ENCODE measurements at places on chromosomes 5 and 9.

DNA sequence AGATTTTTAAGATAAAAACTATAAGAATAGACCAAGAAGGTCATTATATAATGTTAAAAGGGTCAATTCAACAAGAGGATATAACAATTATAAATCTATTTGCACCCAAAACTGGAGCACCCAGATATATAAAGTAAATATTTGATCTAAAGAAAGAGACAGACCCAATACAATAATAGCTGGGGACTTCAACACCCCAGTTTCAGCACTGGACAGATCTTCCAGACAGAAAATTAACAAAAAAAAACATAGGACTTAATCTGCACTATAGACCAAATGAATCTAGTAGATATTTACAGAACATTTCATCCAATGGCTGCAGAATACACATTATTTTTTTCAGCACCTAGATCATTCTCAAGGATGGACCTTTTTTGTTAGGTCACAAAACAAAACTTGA, 331.9 kb downstream of the SPOCK1 start:
- DNase-seq: no peak

GRCh38 chr9:136543830-136544547, 1.9 kb downstream of the NOTCH1 start:
- DNase-seq: no peak

DNA sequence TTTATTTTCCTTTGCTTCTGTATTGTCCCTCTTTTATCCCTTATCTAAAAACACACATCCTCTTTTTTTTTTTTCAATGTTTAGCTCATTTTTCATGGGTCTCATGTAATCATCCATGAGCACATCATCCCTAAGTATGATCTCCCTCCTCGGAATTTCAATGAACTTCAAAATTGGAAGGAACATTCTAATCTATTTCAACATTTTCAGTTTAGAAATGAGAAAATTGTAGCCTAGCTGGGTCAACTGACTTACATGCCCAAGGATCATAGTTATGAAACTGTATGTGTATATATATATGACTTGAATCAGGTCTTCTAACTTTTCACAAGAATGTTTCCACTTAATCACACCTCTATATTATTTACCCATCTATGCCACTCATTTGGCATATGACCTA, 77.7 kb downstream of the TUSC1 start:
- DNase-seq: no peak

DNA sequence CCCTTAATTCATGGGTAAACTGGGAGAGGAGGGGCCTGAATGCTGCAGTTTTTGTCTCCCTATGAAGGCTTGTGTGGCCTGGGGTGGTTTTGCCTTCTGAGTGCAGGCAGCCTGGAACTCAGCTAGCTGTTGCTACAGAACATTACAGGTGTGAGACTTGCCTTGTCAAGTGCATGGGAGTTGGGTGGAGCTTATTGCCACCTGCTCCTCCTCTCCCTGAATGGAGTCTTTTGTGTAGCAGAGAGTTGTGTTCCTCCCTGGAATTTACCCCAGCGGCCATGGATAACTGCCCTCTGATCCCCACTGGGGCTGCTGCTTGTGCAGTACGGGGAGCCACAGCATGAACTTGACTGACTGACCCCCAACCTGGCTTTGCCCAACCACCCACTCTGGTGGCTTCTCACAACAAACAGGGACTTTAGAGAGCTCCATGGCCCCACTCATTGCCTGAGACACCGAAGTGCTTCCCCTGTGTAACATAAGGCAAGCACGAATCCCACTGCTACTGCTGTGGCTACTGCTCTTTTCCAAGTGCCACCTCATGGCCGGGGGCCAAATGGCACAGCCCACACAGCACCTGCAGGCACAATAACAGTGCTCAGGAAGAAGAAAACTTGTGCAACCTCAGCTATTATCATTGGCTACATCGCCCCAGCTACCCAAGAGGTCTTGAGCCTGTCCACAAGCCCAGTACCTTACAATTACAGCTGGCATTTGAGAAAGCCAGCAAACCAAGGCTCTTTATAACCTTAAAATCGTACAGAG, 942.9 kb downstream of the CDH18 start:
- DNase-seq: no peak

- DNase-seq: no peak
These were observed 40.1 kb downstream of the GGTA1 start for GRCh38 chr9:121459513-121459912.

DNA sequence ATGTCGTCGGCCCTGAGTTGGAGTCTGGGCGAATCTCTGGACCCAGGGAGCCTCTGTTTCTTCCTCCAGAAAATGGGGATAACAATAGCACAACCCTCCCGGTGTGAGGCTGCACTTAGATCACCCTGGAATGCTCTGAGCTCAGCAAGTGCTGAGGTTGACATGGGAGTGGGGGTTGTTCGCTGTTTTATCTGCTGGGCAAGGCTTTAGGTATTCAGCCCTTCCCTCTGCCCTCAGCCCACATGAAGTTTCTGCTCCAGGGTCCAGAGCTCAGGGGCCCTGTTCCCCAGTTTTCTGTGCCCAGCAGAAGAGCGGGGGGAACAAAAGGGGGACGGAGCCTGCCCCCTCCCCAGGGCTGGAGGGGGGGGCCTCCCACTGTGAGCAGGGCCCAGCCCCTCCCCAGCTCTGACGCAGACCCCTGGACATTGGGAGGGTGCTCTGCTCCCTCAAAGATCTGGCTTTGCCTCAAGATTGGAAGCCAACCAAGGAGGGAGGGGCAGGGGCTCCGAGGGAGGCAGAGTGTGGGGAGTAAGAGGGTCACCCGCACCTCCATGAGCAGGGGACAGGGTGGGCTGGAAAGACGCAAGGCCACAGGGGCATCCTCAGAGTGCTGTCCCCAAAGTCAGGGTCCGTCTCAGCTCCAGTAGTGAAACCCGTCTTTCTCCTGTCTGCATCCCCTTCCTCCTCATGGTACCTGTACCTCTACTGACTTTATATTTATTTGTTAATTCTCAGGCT, 215.6 kb downstream of the C9orf50 start:
- no peak for DNase-seq

DNA sequence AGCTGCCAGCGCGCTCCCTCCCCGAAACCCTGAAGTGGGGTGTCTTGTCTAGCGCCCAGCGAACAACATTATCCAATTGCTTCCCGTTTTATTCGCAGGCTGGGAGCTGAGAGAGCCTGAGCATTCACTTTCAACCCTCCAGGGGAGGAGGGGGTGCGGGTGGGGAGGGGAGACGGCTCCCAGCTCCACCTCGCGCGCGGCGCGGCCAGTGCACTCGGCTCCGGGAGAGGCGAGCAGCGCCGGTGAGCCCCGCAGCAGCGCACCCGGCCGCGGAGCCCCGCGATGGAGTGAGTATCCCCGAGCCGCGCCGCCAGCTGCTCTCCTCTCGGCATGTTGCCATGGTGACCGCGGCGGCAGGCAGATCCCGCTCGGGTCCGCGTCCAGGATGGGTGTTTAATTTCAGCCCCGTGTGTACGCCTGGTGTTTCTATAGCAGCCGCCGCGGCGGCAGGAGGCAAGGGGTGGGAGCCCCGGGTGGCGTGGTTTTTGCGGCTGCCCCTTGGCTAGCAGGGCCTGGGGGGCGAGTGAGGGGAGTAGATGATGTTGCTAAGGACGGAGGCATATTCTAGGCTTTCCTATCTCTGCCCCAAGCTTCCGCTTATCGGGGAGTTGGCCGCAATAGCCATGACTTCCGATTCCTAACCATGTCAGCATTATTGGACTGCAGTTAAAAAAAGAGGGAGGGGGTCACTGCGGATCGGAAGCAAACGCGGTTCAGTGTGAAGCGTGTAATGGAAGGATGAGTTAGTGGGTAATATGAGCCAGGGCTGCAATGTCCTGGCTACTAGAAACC, 139.2 kb upstream of the PALM2AKAP2 start:
- DNase-seq: no peak

DNA sequence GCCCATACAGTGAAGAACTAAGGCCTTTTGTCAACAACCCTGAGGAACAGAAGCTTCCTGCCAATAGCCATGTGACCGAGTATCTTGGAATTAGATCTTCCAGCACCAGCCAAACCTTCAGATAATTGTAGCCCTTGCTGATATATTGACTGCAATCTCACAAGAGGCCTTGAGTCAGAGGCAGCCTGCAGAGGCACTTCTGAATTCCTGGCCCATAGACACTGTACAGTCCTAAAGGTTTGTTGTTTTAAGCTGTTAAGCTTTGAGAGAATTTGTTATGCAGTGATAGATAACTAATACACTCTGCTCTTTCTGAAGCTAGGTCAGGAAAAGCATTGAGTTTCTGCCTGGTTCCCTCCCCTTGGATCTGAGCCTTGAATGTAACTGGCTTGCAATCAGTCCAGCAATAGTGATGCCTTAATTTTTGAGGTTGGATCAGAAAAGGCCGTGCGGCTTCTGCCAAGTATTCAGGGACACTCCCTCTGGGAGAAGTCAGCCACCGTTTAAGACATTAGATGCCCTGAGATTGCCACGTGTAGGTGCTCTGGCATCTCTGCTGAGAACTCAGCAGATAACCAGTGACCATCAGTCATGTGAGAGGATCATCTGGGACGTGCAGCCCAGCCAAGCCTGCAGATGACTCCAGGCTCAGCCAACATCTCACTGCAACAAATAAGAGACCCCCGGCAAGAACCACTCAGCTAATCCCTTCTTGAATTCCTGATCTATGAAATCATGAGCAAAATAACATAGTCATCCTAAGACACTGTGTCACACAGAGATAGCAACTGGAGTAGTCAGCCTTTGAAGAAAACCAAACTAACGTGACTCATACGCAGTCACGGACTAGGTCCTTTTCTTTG, 126.8 kb upstream of the STC2 start:
- DNase-seq: no peak

DNA sequence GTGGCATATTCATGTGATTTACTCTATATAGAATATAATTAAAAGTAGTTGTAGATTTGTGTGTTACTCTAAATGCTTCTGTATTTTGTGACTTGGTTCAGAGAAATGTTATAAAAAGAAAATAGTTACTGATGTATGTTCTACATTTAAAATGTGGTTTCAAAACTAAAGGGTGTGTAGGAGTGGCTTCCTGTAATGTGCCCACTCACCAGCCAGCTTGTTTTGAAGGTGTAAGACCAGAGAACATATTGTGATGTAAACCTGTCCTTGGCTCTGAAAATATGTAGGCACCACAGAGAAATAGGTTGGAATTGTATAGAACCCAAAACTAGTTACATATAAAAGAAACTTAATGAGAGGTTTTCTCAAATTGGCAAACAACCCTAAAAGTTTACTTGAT, 51.2 kb upstream of the ARRDC3 start:
- DNase-seq: no peak

- no peak for DNase-seq
These were observed 26.4 kb upstream of the ELL2 start for GRCh38 chr5:95988094-95988493.

- no peak for DNase-seq
These were observed 50.9 kb downstream of the CERT1 start for GRCh38 chr5:75460532-75460931.
